Progenitor cell of endocrine pancreas (in vitro differentiated cells): ENCODE measurements at places on chromosomes 5 and 9. TPM values are rescaled to one million over a fixed set of nuclear protein-coding genes. Genes with fewer than 3 reads are reported as not detected.

DNA sequence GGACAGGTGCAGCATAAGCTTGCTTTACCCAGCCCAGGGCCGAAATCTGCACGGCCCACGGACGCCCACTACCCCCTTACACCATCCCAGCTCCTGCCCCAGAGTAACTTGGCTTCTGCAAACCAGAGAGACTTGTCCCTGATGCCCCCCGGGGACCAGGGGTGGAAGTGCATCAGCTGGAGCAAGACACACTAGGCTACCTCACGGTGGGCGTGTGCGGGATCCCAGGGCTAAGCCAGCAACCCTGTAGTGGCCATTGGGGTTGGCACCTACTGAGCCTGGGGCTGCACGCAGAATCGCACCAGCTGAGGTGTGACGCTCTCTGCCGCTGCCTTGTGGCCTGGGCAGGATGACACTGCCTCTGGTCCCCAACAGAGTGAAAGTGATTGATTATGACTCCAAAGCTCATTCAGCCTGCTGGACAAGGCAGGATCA is 6.1 kb upstream of the ZNF79 start:
- H3K4me3 ChIP-seq = no peak overlapping the region
- no peaks in the 10 kb centered on the region for H3K27me3 ChIP-seq
- H3K36me3 ChIP-seq = peaks cover 2% of the 10 kb centered on the region
- H3K27ac ChIP-seq = no peak overlapping the region
- no peak for DNase-seq

DNA sequence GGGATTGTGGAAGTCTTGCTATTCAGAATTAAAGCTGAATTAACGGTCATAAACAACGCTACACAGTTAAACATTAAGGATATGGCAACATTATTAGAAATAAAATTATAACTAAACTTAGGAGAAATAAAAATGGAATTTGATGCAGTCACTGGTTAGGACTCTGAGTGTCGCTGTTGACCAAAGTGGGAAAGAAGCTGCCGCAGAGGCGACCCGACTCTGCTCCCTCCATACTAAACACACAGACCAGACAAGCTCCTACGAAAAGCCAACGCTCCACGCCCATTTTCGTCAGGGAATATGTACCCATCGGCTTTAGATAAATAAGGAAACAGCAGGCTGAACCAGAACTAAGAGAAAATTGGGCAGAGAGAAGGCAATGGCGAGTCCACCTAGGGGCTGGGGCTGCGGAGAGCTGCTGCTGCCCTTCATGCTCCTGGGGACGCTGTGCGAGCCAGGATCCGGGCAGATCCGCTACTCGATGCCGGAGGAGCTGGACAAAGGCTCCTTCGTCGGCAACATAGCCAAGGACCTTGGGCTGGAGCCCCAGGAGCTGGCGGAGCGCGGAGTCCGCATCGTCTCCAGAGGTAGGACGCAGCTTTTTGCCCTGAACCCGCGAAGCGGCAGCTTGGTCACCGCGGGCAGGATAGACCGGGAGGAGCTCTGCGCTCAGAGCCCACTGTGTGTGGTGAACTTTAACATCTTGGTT is at the start of gene PCDHGA5:
TSS of gene PCDHGA5 (plus strand) at position 211 of the 709 bp plus-strand sequence. CDS start at position 380, 169 bp downstream.
- no peak for DNase-seq
- H3K4me1 ChIP-seq = no peaks in the 10 kb centered on the region
- peaks cover 18% of the 10 kb centered on the region for H3K36me3 ChIP-seq
- no peak within 1 kb of the TSS for H3K4me3 ChIP-seq
- no peak within 1 kb of the TSS for H3K27ac ChIP-seq
- no peaks in the 10 kb centered on the region for H3K27me3 ChIP-seq

GRCh38 chr9:133135146-133135745 is 14.2 kb upstream of the RALGDS start:
- no peaks in the 10 kb centered on the region for H3K36me3 ChIP-seq
- H3K4me3 ChIP-seq = no peak overlapping the region
- H3K27me3 ChIP-seq = no peaks in the 10 kb centered on the region
- peaks cover 15% of the 10 kb centered on the region for H3K4me1 ChIP-seq

LHX6 gene
- total RNA-seq = 1.6 and 3.1 TPM in 2 replicates

DNA sequence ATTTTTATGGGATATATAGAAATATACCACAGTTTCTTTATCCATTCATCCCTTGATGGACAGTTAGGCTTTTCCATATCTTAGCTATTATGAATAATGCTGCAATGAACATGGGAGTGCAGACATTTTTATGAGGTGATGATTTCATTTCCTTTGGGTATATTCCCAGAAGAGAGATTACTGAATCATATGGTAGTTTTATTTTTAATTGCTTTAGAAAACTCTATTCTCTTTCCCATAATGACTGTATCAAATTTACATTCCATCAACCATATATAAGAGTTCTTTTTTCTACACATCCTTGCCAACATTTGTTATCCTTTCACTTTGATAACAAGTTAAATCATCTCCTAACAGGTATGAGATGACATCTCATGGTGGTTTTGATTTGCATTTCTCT is 821.6 kb downstream of the TLE1 start:
- no peaks in the 10 kb centered on the region for H3K27me3 ChIP-seq
- peaks cover 2% of the 10 kb centered on the region for H3K36me3 ChIP-seq
- no peak overlapping the region for H3K27ac ChIP-seq

SLC34A3 gene
- 0.26 and 0.27 TPM in 2 replicates for total RNA-seq

- DNase-seq = no peak
- H3K36me3 ChIP-seq = no peaks in the 10 kb centered on the region
- no peak overlapping the region for H3K4me3 ChIP-seq
- H3K27me3 ChIP-seq = no peaks in the 10 kb centered on the region
- H3K27ac ChIP-seq = no peak overlapping the region
- H3K4me1 ChIP-seq = peaks cover 4% of the 10 kb centered on the region
Observed at GRCh38 chr5:82147860-82148573, 130.1 kb downstream of the RPS23 start.

- no peak for DNase-seq
- no peak overlapping the region for H3K27ac ChIP-seq
- no peak overlapping the region for H3K4me3 ChIP-seq
- H3K4me1 ChIP-seq = no peaks in the 10 kb centered on the region
Observed at GRCh38 chr9:115404311-115404710, 286.4 kb upstream of the TNC start.

- peaks cover 2% of the 10 kb centered on the region for H3K4me1 ChIP-seq
- H3K27ac ChIP-seq = no peak overlapping the region
- H3K4me3 ChIP-seq = no peak overlapping the region
- H3K27me3 ChIP-seq = no peaks in the 10 kb centered on the region
- no peak for DNase-seq
Observed at GRCh38 chr5:121090822-121091221, 626.7 kb downstream of the PRR16 start.

FRMPD1 gene
- total RNA-seq = 0.31 and 0.44 TPM in 2 replicates

DNA sequence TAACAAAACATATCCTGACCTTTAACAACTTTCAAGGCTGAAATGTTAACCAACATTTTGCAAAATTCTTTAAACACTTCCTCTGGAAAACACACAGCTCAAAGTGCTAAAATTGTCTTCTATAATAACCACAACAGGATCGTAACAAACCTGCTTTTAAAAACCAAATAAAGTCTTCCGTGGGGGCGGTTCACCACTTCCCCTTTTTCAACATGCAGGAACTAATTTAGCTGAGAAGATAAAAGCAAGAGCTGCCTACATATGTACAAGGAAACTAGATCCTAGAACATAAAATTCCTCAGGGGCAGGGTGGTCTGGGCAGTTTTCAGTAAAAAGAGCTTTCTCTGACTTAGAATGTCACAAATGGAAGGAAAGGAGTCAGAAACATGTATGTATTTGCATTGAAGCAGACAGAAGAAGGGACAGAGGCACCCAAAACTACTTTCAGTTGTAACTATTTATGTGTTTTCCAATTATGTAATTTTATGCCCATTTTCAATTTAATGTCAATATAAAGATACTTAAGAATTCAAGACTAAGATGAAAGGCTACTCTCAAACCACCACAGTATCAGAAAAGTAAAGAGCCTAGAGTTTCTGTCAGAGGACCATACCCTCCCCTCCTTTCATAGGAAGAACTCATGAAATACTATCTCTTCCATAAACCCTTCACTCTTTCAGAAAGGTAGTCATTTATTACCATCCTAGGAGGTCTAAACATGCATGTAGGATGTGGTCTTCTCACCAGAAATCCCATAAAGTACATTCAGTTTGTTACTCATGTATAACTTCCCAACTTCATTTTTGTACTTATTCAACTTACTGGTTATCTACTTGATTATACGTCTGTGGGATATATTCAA is 185.9 kb upstream of the RASA1 start:
- no peaks in the 10 kb centered on the region for H3K27me3 ChIP-seq
- H3K4me3 ChIP-seq = no peak overlapping the region
- no peaks in the 10 kb centered on the region for H3K36me3 ChIP-seq
- no peaks in the 10 kb centered on the region for H3K4me1 ChIP-seq
- DNase-seq = no peak

LCN10 gene
- 0.42 TPM in 1 of 2 replicates, not detected in the other for total RNA-seq

DNA sequence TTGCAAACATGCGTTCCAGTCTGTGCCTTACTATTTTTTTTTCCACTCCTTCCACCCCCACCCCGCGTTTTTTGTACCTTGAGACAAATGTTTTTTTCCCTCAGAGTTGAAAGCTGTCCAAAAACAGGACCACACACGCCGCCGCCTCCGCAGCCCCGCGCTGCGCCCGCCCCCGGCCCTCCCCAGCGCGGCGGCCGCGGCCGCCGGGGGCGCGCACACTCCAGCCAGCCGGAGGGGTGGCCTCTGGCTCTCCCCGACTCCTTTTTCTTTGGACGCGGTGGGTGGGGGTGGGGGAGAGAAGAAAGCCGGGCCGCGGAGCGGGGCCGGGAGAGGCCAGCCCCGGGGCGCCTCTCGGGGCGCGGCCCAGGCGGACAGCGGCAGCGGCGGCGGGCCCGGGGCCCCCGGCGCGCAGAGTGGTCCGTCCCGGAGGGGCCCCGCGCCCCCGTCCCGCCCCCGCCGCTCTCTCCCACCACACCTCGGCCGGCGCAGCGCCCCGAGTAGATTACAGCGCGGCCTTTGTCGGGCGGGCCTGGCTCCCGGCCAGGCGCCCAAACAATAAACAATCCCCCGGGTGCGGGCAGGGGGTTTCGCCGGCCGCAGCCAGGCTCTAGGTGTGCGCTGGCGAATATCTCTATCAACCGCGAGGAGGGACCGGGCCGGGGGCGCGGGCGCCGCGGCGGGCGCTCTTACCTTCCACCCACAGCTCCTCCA is 10.9 kb downstream of the PTCH1 start:
- no peaks in the 10 kb centered on the region for H3K27me3 ChIP-seq
- peak overlapping the region; percentile 97 for H3K27ac ChIP-seq
- H3K4me3 ChIP-seq = peak overlapping the region; percentile 97
- H3K4me1 ChIP-seq = peaks cover 22% of the 10 kb centered on the region
- DNase-seq = peak; percentile 40

- no peak for DNase-seq
- H3K27me3 ChIP-seq = no peaks in the 10 kb centered on the region
- H3K4me1 ChIP-seq = peaks cover 6% of the 10 kb centered on the region
- H3K27ac ChIP-seq = no peak overlapping the region
- no peak overlapping the region for H3K4me3 ChIP-seq
Observed at GRCh38 chr5:67434466-67434865, 237.9 kb upstream of the CD180 start.

SLC27A6 gene
- total RNA-seq = 1.5 and 2.1 TPM in 2 replicates

DNA sequence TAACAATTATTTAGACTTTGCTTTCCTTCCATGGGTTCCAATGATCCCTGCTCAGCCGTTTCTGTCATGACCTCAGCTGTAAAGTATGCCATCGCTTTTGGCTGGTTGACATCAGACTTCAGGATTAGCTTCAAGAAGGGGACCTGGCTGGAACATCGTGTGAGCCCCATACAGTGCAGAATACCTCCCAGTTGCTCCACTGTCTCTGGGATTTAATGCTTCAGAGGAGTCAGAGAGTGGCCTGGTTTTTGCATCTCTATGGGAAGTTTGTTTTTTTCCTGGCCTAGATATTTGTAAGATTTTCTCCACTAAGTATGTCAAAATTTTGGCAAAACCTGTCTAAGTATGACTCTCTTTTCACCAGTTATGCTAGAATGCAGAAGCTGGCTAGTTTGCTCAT is 216.9 kb downstream of the GABBR2 start:
- no peak overlapping the region for H3K27ac ChIP-seq
- DNase-seq = no peak
- no peaks in the 10 kb centered on the region for H3K27me3 ChIP-seq
- no peaks in the 10 kb centered on the region for H3K36me3 ChIP-seq
- H3K4me1 ChIP-seq = peaks cover 11% of the 10 kb centered on the region
- no peak overlapping the region for H3K4me3 ChIP-seq

GRCh38 chr5:172768573-172769341 is 2.2 kb downstream of the DUSP1 start:
- H3K27ac ChIP-seq = peak overlapping the region; percentile 97
- peaks cover 48% of the 10 kb centered on the region for H3K4me1 ChIP-seq
- no peak for DNase-seq
- peaks cover 12% of the 10 kb centered on the region for H3K36me3 ChIP-seq
- H3K27me3 ChIP-seq = no peaks in the 10 kb centered on the region
- H3K4me3 ChIP-seq = peak overlapping the region; percentile 92

TRIP13 gene
- 11.9 and 13.5 TPM in 2 replicates for total RNA-seq

PAEP gene
- total RNA-seq = not detected in 2 replicates

DNA sequence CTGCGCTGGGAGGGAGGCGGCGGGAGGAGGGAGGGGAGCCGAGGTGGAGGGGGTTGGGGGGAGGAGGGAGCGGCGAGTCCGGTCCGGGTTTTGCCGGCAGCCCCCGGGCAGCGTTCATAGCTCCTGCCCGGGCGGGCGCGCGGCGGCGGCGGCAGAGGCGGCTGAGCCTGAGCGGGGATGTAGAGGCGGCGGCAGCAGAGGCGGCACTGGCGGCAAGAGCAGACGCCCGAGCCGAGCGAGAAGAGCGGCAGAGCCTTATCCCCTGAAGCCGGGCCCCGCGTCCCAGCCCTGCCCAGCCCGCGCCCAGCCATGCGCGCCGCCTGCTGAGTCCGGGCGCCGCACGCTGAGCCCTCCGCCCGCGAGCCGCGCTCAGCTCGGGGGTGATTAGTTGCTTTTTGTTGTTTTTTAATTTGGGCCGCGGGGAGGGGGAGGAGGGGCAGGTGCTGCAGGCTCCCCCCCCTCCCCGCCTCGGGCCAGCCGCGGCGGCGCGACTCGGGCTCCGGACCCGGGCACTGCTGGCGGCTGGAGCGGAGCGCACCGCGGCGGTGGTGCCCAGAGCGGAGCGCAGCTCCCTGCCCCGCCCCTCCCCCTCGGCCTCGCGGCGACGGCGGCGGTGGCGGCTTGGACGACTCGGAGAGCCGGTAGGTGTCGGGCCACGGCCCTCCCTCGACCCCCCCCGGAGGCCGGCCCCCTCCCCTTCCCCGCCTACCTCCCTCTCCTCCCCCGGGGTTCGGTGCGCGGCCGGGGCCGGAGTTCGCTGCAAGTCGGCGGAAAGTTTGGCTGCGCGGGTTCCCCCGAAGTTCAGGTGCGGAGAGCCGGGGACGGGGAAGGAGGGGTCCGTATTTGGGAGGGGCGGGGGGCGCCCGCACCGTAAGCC is at the start of gene CXXC5:
TSS of gene CXXC5 (plus strand) at position 145 of the 877 bp plus-strand sequence. CDS start 32,175 bp downstream, outside the sequence.
- peak; percentile 78 for DNase-seq
- no peaks in the 10 kb centered on the region for H3K27me3 ChIP-seq
- peaks cover 58% of the 10 kb centered on the region for H3K4me1 ChIP-seq
- no peaks in the 10 kb centered on the region for H3K36me3 ChIP-seq
- H3K27ac ChIP-seq = peak within 1 kb of the TSS; percentile 83

DNA sequence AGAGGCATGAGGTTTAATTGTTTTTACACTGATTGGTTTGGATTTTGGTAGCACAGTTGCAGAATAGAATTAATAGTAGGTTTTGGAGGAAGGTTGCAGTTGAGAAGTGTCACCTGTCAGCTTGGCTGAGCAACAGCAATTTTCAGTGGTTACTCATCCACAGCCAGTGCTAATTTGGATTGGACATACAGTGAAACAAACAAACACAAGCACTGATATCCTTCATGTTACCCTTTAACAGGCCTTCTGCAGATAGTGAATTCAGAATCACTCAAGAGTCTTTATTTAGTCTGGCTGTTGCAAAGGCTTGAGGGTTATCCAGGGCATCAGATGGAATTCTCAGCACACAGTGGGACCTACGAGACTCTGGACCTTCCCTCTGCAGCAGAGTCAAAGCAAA is 31.8 kb upstream of the POU4F3 start:
- H3K27me3 ChIP-seq = peaks cover 4% of the 10 kb centered on the region
- DNase-seq = no peak
- H3K4me1 ChIP-seq = peaks cover 6% of the 10 kb centered on the region
